Ascending aorta (tissue), 2 donors: ENCODE measurements at places on chromosomes 1 and 21. TPM values are rescaled to one million over a fixed set of nuclear protein-coding genes. Genes with fewer than 3 reads are reported as not detected.

- no peaks in the 10 kb centered on the region for H3K36me3 ChIP-seq
- H3K27me3 ChIP-seq: no peaks in the 10 kb centered on the region
- H3K4me3 ChIP-seq: no peak overlapping the region
- H3K27ac ChIP-seq: no peak overlapping the region
These were observed 27.4 kb downstream of the SNRPE start for GRCh38 chr1:203888807-203889251.

GRCh38 chr21:42495027-42495426, 997 bp downstream of the RSPH1 start:
- no peak overlapping the region for H3K27ac ChIP-seq
- H3K4me1 ChIP-seq: no peaks in the 10 kb centered on the region
- no peaks in the 10 kb centered on the region for H3K36me3 ChIP-seq
- no peaks in the 10 kb centered on the region for H3K27me3 ChIP-seq

DNA sequence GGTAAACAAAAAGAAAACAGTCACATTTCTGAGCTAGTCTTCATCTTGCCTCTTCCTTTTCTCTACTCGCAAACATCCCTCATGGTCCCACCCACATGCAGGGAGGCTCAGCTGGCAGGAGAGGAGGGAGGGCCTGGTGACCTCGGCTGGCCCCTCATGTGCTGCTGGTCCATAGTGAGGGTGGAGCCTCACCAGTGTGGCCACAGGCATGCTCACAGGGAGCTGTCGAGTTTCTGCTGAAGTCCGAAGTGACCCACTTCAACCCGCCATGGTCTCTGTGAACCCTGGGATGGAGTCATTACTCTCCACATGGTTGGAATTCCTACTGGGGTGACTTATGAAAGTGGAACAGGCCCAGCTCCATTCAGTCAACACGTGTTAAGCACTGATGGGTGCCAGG, 253.4 kb downstream of the RHOU start:
- no peaks in the 10 kb centered on the region for H3K27me3 ChIP-seq
- H3K4me3 ChIP-seq: no peak overlapping the region
- H3K36me3 ChIP-seq: no peaks in the 10 kb centered on the region
- no peak for DNase-seq
- H3K27ac ChIP-seq: no peak overlapping the region

DNA sequence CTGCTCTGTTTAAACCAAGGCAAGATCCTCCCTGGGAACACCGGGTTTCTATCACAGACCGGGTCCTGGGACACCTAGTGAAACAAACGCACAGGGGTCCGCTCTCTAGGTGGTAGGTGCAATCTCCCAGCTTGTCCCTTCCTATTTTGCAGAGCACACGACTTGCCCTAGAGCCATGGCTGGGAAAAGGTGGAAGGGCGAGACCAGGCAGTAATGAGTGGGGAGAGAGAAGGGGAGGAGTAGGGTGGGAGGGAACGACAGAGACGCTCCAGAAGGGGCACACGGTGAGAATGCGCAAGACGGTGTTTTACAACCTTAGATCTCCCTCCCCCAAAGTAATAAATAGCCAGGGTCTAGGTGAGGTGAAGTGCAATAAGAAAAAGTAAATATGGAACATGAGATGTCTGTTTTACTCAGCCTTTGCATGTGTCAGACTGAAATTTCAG, 9.3 kb upstream of the ARHGAP29 start:
- H3K27me3 ChIP-seq: no peaks in the 10 kb centered on the region
- no peak for DNase-seq
- H3K4me3 ChIP-seq: peak overlapping the region; percentile 80
- H3K27ac ChIP-seq: peak overlapping the region; percentile 74

DNA sequence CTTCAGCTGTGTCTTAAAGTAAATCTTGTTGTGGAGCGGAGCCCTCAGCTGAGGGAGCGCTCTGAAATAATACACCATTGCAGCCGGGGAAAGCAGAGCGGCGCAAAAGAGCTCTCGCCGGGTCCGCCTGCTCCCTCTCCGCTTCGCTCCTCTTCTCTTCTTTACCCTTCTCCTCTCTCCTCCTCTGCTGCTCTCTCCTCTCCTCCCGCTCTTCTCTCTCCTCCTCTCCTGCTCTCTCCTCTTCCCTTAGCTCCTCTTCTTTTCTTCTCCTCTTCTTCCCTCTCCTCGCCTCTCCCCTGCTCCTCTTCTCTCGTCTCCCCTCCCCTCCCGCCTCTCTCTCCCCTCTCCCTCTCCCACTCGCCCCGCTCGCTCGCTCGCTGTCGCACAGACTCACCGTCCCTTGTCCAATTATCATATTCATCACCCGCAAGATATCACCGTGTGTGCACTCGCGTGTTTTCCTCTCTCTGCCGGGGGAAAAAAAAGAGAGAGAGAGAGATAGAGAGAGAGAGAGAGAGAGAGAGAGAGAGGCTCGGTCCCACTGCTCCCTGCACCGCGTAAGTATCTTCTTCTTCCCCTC, at the start of gene PROX1:
Gene PROX1, plus strand, starts transcription at position 47 of the 580 bp plus-strand sequence. CDS start 8,563 bp downstream, outside the sequence.
- peak within 1 kb of the TSS; percentile 68 for H3K4me3 ChIP-seq
- no peak for DNase-seq
- no peaks in the 10 kb centered on the region for H3K36me3 ChIP-seq
- H3K27ac ChIP-seq: peak within 1 kb of the TSS; percentile 70
- peaks cover 21% of the 10 kb centered on the region for H3K27me3 ChIP-seq
- peaks cover 7% of the 10 kb centered on the region for H3K4me1 ChIP-seq

GRCh38 chr1:35932941-35933340, 2.0 kb downstream of the AGO3 start:
- no peak overlapping the region for H3K4me3 ChIP-seq
- H3K27ac ChIP-seq: no peak overlapping the region
- no peaks in the 10 kb centered on the region for H3K27me3 ChIP-seq
- no peaks in the 10 kb centered on the region for H3K4me1 ChIP-seq

GRCh38 chr1:113834716-113835115, 22.4 kb upstream of the RSBN1 start:
- H3K4me3 ChIP-seq: no peak overlapping the region
- no peak for DNase-seq
- H3K36me3 ChIP-seq: no peaks in the 10 kb centered on the region
- H3K27me3 ChIP-seq: no peaks in the 10 kb centered on the region

CR1L gene
- total RNA-seq: not detected

GNL2 gene
- total RNA-seq: 17.0 TPM

LRRC3 gene
- 2.2 TPM for total RNA-seq

NBPF6 gene
- total RNA-seq: not detected
